SW 1271 (cell line): ENCODE measurements at places on chromosomes 6 and 20.

DNA sequence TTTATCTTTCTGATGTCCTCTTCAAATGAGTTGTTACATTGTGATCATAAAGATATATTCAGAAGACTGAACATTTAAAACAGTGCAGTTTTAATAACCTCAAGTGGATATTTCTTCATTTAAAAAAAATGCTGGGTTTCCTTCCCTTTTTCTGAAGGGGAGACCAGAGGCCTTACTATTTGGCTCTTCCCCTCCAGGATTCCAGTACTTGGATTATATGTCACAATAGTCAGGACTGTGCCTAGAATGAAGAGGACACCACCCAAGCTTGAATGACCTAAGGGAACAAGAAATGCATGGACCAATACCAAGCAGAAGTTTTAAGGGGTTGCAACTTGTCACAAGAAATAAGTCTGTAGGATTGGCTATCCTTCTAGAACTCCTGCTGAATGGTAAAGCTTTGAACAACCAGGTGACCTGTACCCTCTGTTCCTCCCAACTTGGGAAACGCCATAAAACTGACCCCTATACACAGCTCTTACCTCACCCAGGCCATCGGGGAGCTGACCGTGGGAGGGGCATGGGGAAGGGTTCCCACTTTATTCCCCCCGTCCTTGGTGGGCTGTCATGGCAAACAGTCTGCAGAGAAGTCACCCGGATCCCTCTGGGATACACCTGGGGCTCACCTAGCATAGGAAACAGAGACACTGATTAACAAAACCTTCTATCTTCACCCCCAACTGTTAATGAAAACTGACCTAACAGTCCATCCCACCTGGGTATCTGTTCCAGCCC lies 2.0 kb downstream of the FRS3 start:
- no peak for DNase-seq

DNA sequence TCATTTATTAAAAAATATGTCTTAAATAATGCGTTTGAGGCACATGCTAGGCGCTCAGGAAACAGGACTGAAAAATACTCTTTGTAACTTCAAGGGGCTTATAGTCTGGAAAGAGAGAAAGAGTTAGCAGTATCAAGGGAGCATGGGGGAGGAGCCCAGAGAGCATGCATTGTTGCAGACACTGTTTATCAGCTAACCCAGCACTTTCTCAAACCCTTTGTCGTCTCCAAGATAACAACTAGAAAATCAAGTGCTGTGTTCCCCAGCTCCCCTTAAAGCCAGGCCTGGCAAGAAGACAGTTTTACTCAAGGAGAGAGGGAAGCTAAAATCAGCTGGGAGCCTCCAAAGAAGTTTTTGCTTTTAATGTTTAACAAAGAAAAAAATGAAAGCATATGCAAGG lies 98.4 kb downstream of the PERP start:
- no peak for DNase-seq

GRCh38 chr6:42175860-42176259 lies 2.7 kb downstream of the GUCA1A start:
- DNase-seq = no peak

GRCh38 chr20:39503902-39504709 lies 542.0 kb downstream of the DHX35 start:
- DNase-seq = no peak

DNA sequence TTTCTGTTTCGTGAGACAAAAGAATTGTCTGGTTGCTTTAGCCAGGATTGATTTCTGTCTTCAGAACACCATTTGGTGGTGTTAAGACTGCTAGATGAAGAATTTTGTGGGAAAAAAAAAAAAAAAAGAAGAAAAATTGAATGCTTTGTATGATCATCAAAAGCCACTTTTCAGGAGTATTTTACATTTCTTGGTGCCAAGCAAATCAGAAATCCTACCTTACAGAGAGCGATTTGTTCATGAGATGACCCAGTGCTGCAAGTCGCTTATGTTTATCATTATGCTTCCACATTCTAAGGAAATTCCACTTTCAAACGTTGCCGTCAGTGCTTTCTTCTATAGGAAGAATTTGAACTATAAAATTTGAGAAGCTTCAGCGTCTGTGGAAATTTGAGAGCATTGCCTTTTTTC lies 228.7 kb downstream of the BCKDHB start:
- no peak for DNase-seq

DNA sequence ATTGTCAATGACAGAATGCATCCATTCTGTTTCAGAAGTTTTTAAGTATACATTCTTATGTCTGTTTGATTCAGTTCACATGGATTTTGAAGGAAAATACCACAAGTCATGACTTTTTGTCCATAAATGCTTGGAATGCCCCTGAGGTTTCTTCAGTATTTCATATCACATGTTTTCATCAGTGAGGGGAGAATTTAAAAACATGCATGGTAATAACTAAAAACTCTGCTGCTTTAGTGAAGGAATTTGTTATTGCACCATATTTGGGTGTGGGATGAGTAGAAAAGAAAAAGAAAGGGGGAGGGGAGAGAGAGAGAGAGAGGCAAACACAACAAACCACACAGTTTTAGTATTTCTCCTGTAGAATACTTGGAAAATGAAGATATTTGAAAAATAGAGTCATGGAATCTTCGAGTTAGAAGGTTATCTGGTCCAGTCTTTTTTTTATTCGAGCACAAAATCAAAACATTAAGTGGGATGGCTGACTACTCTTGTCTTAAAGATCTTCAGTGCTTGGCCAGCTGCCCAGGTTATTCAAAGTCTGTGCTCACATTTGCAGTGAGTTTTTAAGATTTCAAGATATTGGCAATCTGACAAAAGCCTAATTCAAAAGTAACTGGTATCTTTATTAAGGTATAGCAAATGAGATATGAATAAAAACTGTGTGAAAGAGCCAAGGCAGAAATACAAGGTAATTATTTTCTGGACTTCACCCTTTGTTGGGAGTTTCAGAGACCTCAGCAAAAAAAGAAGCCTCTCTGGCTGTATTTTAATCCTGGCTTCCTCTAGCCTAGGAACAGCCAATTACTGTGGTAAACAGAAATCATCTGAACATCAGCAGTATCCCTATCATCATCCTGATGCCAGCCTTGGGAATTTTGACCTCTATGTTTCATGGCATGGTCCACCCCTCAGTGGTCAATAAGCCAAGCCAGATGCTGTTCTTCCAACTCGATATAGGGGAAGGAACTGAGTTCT lies 687.9 kb upstream of the CITED2 start:
- DNase-seq = peak; percentile 84

DNA sequence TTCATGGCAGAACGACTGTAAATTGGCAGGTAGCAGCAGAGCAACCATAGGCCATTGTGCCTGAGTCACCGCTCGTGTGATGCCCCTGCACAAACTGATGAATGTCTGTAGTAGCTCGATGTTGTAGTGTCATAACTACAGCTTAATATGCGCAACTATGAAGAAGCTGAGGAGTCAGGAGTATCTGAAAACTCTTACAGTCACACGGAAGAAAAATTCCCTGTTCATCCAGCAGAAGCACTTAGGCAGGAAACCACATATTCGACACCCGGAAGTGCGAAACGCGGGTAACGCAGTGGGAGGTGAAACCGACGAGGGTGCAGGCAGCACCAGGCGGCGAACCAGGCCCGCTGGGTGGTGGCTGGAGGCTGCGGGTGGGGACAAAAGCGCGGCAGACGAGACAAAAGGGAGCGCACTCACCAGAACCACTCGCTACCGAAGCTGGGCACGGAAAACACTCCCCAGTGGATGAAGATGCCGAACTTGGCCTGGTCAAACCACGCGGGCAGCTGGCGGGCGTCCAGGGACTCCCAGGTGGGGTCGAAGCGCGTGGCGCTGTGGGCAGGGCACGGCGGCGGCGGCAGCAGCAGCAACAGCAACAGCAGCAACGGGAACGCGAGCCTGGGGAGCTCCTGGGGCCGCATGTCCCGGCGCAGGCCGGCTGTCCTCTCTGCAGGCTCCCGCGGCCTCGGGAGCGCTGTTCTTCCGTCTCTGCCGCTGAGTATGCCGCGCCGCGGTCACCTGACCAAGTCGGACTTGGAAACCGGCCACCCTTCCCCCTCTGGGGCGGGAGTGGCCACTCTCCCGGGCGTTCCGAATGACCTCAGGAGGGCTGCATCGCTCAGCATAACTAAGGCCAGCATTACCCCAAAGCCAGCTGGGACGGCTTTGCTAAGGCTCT lies at the start of gene FUCA2:
Gene FUCA2 (minus strand): TSS at position 730 of the 901 bp plus-strand sequence. CDS start 86 bp downstream, at position 644.
- DNase-seq = peak; percentile 58

DNA sequence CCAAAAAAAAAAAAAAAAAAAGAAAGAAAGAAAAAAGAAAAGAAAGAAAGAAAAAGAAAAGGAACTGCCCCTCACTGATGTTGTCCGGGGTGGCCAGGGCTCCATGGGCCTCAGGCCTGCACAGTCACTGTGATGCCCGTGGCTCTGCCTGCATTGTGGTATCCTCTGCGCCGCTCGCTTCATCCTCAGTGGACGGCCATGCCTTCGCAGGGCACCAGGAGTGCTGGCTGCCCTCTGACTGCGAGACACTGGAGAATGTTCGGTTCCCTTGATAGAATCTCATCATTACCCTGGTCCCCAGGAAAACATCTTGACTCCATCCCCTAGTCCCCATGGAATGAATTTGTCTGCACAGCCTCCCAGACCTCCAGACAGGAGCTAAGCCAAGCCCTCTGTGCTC lies 61.7 kb downstream of the TMEM242 start:
- no peak for DNase-seq

DNA sequence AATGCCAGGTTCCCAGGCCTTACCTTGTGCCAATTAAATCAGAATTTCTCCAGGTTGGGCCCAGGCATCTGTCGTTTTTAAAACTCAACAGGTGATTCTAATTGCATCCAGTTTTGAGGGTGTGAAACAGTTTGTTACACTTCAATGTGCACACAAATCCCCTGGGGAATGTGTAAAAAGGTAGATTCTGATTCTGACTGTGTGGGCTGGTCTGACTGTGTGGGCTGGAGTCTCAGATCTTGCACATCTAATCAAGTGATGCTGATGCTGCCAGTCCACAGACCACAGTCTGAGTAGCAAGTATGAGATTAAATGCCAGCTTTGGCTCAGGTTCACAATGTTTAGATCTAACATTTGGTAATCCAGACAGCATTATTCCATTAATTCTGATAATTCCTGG lies 12.5 kb upstream of the ETV7 start:
- no peak for DNase-seq

- no peak for DNase-seq
These were observed 63.5 kb upstream of the E2F3 start for GRCh38 chr6:20338156-20338555.

- no peak for DNase-seq
These were observed 453.6 kb downstream of the COL12A1 start for GRCh38 chr6:74752303-74752702.

GRCh38 chr6:106630366-106630765 lies 988 bp downstream of the QRSL1 start:
- no peak for DNase-seq
